ENCODE measurements at places on chromosomes 12 and 14. TPM values are rescaled to one million over a fixed set of nuclear protein-coding genes. Genes with fewer than 3 reads are reported as not detected.

The IL22 gene
- not detected for total RNA-seq

The TAS2R50 gene
- total RNA-seq, result 0.60 TPM

The FITM1 gene
- total RNA-seq, result not detected

The CACNB3 gene
- total RNA-seq, result 40.5 TPM

The RD3L gene
- not detected for total RNA-seq

The TBX3 gene
- total RNA-seq, result 1.1 TPM

The MIS18BP1 gene
- total RNA-seq, result 9.8 TPM

The TMTC1 gene
- total RNA-seq, result 5.0 TPM

The DDN gene
- total RNA-seq, result 0.55 TPM

The RERGL gene
- total RNA-seq, result not detected

The B4GALNT3 gene
- total RNA-seq, result 3.6 TPM

The ASPG gene
- total RNA-seq, result not detected

The VASH1 gene
- total RNA-seq, result 13.6 TPM

- peak; percentile 28 for DNase-seq
Measured at GRCh38 chr14:105192866-105193731, 12.0 kb upstream of the NUDT14 start.

- DNase-seq, result no peak
Measured at GRCh38 chr12:116274551-116275375, 2.7 kb downstream of the MED13L start.

DNA sequence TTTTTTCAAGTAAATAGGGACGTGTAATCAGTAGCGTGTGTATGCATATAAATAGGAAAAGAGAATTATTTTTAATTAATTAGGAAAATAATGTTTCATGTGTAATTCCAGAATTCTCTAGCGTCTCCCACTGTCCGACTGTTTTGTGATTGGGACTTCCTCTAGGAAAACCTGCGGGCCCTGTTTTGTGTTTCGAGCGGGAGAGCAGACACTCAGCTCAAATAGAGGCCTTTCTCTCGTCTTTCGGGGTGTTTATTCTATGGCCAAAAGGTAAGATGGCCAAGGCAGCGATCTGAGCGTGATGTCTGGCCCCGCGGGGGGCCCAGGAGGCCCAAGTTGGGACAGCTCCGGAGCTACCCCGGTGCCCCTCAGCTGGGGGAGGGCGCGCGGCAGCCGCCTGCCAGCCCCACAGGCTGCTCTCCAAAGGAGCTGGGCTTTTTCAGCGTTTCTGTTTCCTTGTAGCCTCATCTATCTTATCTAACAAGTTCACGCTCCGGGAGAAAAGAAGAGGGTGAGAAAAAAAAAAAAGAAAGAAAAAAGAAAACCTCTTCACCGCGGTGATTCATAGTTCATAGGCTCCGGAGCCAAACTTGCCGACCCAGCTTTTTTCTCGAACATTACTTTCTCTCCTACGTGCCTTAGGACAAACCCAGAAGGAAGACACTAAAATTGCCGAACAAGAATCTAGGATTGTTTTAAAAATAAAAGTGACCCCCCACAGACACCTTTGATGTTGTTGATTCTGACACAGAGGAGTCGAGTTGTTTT lies 7.5 kb upstream of the FOXG1 start:
- no peak for DNase-seq

DNA sequence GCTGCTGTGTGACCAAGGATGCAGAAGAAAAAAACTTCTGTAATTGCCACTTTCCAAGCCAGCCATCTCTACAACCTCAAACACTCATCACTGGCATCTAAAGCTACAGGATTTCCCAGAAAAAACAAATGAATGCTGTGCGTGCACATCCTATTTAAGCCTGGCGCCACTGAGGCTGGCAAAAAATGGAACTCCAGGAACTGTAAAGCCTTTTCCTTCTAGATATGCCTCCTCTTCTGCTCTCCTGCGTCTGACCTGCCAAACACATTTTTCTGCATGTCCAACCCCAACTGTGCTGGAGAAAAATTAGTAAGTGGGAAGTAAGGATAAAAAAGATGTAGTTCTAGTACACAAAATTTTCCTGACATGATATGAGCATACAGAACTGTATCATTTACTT lies 184.9 kb downstream of the ITPR2 start:
- DNase-seq, result peak; percentile 26

- DNase-seq, result peak; percentile 64
Measured at GRCh38 chr12:65854629-65855028, 30.3 kb downstream of the HMGA2 start.

- DNase-seq, result no peak
Measured at GRCh38 chr14:85546390-85546789, 16.4 kb downstream of the FLRT2 start.

GRCh38 chr12:77214136-77214535 lies 148.8 kb upstream of the E2F7 start:
- peak; percentile 78 for DNase-seq

DNA sequence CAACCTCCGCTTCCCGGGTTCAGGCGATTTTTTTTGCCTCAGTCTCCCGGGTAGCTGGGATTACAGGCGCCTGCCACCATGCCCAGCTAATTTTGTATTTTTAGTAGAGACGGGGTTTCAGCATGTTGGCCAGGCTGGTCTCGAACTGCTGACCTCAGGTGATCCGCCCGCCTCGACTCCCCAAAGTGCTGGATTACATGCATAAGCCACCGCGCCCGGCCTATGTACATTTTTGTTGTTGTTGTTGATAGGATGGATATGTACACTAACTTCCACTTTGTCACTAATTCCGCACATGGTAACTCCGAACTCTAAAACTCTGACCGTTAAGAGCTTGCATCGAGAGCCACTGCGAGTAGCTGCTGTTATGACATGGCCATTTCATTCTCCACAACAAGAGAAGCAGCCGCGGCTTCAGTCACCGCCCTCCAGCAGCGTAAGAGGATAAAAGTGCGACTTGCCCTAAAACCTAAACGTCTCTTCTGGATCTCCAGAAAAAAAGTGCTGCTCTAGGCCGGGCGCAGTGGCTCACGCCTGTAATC lies 742 bp upstream of the MARS1 start:
- no peak for DNase-seq

DNA sequence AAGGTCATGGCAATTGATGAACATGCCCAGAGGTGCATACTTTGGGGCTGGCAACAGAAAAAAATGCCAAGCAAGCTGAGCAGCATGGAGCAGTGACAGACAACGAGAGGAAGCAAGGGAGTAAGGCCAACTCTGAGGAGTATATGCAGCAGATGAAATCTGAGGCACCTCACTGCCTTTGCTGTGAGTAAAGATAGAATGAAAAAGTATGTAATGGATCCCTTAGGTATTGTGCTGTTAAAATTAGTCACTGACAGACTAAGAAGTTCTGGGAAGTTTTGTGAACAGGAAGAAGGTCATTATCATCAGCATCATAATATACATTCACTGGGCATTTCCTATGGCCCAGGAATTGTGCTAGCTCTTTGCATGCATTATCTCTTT lies 269.9 kb downstream of the DUSP6 start:
- DNase-seq, result no peak

DNA sequence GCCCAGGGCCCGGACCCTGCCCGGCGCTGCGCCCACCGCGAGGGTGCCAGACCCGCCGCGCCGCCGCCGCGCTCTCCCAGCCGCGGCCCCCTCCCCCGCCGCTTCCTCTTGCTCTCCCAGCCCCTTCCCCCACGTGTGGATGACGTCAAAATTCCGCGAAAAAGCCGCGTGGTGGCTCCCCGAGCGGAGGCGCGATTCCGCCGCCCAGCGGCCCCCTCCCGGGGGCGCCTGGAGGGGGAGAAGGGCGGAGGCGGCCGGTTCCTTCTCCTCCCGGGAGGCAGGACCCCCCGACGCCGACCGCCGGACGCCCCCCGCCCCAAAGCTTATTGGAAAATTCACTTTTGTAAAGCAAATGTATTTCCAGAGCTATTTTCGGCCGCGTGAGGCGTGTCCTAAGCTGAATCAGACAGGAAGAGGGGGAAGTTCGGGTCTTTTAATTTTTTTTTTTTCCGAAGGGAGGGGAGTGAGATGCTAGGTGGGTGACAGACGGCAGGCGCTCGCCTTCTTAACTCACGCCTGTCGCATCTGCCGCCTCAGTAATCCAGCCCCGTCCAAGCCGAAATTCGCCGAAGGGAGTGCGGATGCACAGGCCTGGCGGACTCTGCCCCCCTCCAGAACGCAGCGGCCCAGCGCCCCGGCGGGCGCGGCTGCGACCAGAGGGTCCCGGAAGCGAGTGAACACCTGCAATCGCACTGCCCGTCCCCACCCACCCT lies 4.1 kb upstream of the CCND2 start:
- DNase-seq, result peak; percentile 26

DNA sequence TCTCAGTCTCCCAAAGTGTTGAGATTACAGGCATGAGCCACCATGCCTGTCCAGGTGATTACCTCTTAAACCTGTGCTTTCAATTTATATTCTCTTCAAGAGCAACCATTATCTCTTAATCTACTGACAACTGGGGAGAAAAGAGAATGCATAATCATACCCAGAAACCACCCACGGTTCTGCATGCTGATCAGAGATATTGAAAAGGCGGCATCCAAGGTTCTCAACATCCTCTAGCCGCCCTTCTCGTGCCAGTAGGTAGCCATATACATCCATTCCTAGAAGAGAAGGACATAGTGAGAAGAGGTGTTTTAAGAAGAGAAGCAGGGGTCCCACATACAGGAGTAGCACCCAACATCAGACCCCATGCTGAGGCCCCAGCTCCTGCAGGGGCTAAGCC lies 20.8 kb downstream of the ANAPC7 start:
- DNase-seq, result no peak

DNA sequence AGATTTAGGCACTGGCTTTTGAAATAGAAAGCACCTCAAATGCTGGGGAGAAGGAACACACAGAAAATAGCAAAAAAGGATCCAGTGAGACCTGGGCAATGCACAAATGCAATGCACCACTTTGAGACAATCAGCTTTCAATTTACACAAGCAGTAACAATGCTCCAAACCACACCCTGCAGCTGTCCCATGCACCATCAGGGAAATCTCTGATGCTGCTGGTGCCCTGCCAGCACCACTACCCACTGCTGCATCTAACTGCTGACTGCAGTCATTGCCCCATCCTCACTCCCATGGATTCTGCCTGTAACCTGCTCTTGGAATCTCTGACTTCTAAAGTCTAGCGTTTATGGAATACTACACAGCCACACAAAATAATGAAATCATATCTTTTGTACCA lies 21.0 kb upstream of the HMGA2 start:
- DNase-seq, result no peak

GRCh38 chr12:100163416-100164152 lies 20.9 kb upstream of the BLTP3B start:
- peak; percentile 42 for DNase-seq

GRCh38 chr12:75190846-75191245 lies 18.8 kb downstream of the KCNC2 start:
- DNase-seq, result no peak

DNA sequence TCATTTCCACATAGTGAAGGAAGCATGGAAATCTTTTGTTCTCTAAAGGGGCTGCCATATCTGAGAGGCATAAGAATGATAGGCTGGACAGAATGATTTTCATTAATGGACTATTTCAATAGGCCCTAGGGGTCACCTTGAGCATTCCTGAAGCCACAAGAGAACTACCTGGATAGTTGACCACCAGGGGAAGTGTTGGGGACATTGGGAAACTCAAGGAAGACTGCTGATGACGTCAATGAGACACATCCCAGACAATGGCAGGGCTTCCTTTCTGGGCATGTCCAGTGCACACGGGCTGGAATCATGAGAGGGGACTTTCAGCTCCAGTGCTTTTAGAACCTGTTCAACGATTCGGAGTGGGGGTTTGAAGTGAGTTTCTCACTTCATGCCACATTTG lies 48.8 kb upstream of the CHST11 start:
- DNase-seq, result no peak

DNA sequence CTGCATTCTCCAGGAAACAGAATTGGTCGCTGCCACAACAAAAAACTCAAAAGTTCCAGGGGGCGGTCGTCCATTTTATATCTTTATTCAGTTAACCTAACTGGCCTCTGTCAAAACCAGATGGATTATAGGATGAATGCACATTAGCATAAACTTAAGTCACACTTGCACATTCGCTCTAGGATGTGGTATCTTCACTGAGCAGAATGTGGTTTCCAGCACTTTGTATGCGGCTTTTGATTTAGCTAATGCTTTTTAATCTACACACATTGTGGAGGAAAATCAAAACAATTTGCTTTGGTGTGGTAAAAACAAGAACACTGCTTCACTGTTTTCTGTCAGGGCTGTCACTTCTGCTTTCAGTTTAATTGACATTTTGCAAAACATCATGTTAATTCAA lies 4.5 kb downstream of the TAS2R50 start:
- DNase-seq, result no peak

- no peak for DNase-seq
Measured at GRCh38 chr12:709455-710020, 42.8 kb upstream of the WNK1 start.

GRCh38 chr14:61553730-61554641 lies 141.3 kb upstream of the HIF1A start:
- peak; percentile 98 for DNase-seq

GRCh38 chr12:124130691-124131591 lies 157.9 kb downstream of the ZNF664 start:
- DNase-seq, result no peak

- peak; percentile 85 for DNase-seq
Measured at GRCh38 chr12:12992418-12993130, 7.5 kb downstream of the HEBP1 start.

DNA sequence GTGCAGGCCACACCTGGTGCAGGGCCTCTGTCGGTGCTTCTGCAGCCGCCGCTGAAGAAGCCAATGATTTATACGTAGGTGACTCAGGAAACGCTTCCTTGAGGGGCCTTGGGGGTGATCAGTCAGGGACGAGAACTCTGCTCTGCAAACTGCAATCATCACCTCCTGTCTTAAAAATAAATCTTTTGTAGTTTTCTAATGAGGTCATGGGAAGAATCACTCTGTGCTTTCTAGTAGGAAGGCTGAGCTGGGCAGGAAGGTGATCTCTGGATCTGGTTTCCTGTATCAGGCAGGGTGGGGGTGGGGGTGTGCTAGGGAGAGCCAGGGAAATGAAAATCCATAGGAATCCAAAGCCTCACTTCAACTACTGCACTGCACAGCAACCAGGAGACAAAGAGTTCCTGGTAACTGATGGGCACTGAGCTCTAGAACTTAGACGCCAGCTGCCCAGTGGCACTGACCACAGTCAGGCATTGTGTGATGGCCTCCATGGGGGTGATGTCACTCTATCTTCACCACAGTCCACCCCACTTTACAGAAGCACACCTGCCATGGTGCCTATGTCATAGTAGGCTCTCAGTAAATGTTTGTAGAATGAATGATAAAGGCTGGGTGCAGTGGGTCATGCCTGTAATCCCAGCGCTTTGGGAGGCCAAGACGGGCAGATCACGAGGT lies 292.4 kb upstream of the PWP1 start:
- no peak for DNase-seq

DNA sequence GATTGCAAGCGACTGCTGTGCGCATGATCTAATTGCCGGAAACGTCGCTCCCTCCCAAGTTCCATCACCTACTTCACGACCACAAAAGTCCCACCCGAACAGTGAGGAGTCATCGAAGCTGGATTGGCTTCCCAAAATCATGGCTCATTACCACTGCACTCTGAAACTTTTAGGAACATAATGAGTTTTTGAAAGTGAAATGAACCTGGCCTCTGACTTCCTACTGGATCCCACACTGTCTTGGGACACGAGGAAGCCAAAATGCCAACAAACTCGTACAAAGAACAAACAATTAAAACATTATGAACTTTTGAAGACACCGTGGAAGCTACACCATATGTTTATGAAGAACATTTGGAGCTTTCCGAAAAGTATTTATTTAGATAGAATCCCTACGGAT lies 334.8 kb upstream of the TMPO start:
- DNase-seq, result no peak

GRCh38 chr12:17132336-17132735 lies 526.4 kb upstream of the LMO3 start:
- no peak for DNase-seq
